GOT3 (cell line): ENCODE measurements at places on chromosomes 2 and 18.

DNA sequence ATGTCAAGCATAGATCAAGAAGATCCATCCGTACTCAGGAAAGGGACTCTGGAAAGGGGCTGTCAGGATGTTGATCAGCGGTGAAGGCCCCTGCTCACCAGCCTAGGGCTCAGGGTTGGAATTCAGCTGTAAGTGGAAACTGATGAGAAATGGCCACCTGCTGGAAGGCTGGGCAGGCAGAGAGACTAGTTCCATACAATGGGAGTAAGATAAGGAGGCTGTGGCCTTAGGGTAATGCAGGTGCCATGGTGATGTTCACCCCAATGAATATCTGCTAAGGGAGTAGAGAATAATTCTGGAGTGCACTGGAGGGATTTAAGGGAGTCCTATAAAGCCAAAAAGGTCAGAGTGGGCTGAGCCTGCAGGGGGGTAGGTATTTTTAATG is 256.6 kb downstream of the CYRIA start:
- no peak for DNase-seq

DNA sequence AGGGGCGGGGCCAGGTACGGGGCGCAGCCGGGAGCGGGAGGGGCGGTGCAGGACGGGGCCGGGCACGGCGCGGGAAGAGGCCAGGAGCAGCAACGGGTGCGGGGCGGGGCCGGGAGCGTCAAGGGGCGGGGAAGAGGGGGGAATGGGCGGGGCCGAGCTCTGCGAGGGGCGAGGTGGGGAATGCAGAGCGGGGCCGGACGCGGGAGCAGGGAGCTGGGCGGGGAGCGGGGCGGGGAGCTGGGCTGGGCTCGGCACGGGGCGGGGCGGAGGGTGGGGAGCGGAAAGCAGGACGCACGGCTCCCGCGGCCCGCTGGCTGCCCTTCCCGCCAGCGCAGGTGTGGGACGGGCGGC is at the start of gene IMPA2:
TSS of gene IMPA2 (plus strand) at position 316 of the 351 bp plus-strand sequence. CDS start 163 bp downstream, outside the sequence.
- DNase-seq: no peak

- DNase-seq: no peak
Measured at GRCh38 chr2:47558116-47558767, 155.3 kb downstream of the MSH2 start.

GRCh38 chr2:30346471-30347169 is 100.4 kb upstream of the LCLAT1 start:
- no peak for DNase-seq

DNA sequence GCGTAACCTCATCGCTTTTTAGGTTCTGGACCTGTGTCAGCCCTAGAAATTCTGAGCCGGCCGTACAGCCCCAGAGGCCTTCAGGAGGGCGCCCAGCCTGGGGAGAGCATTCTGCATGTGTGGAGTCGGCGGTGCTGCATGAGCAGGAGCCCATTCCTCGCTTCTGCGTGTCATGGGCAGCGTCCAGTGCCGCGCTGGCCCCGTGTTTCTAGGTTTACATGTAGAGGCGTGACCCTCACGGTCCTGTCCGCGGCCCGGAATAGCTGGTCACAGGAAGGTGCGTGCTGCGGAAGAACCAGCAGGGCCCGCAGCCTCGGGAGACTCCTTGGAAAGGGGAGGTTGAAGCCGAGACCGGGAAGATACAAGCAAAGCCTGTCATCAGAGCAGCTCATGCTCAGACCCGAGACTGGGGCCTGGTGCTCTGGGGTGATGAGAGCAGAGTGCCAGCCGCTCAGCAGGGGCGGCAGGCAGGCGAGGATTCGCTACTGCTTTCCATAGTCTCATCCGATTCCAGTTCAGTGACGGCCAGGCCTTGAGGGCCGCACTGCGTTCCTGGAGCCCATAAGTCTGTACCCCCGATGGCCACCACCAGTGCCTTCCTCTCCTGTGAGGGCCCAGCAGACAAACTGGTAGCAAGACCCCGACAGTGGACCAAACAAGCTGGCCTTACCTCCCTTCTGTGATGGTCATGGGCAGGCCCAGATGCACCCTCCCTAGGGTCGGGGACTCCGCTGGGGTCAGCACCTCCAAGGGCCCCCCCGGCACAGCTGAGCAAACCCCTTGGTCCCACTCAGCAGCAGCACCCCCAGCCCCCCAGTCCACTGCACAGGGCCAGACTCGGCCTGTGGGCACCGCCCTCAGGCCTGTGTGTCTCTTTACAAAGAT is 15.6 kb upstream of the NFATC1 start:
- DNase-seq: no peak

GRCh38 chr2:38265461-38265860 is 111.6 kb downstream of the ATL2 start:
- DNase-seq: no peak

- DNase-seq: no peak
Measured at GRCh38 chr2:136363900-136364299, 246.0 kb upstream of the CXCR4 start.

DNA sequence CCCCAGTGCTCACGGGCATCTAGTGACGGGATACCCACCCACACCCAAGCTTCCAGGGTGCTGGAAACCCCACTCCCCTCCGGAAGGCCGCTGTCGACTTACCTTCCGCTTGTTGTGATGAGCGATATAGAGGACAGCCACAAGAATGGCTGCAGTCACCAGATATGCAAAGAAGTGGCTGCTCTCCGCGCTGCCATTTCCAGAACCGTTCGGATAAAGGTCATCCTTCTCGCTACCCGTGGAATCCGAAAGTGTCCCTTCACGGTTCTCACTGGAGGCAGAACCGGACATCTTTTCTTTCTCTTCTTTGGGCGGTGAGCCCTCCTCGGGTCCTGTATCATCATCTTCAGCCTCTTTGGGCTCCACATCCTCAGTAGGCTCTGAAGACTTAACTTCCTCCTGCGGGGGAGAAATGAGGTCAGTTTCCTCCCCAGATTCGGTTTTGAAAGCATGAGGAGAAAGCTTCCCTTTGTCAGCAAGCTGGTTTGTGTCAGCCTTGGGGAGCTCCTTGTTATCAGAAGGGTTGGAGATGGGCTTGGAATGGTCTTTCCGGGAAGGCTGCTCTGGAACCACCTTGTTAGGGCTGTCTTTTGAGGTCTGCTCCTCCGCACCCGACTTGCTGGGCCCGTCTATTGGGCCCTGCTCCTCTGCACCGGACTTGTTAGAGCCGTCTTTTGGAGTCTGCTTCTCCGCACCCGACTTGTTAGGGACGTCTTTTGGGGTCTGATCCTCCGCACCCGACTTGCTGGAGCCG is 1.2 kb downstream of the TGOLN2 start:
- DNase-seq: no peak

DNA sequence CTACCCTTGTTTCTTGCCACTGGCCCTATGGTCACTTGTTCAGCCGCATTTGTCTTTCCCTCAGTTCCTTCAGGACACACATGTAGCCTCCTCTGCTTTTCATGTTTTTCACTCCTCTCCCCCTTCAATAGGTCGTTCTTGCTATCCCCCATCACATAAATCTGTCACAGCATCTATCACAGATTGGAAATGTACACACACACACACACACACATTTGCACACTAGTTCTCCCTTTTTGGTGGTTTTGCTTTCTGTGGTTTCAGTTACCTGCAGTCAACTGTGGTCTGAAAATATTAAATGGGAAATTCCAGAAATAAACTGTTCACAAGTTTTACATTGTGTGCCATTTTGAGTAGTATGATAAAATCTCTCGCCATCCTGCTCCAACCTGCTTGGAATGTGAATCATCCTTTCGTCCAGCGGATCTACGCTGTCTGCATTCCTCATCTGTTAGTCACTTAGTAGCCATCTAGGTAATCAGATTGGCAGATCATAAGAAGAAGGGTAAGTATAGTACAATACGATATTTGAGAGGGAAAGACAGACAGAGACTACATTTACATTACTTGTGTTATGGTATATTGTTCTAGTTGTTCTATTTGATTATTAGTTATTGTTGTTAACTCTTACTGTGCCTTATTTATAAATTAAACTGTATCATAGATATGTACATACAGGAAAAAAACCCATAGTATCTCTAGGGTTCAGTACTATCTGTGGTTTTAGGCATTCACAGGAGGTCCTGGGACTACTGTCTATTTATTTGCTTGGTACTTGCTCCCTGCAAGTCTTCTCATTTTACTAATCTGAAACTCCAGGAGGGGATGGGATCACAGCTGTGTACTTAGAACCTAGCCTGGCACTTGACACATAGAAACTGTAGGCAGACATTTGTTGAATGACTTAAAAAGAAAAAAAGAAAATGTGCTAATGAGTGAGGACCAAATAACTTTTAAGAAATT is 86.1 kb upstream of the PNPT1 start:
- no peak for DNase-seq

- DNase-seq: no peak
Measured at GRCh38 chr2:9655441-9656269, 24.9 kb upstream of the YWHAQ start.

DNA sequence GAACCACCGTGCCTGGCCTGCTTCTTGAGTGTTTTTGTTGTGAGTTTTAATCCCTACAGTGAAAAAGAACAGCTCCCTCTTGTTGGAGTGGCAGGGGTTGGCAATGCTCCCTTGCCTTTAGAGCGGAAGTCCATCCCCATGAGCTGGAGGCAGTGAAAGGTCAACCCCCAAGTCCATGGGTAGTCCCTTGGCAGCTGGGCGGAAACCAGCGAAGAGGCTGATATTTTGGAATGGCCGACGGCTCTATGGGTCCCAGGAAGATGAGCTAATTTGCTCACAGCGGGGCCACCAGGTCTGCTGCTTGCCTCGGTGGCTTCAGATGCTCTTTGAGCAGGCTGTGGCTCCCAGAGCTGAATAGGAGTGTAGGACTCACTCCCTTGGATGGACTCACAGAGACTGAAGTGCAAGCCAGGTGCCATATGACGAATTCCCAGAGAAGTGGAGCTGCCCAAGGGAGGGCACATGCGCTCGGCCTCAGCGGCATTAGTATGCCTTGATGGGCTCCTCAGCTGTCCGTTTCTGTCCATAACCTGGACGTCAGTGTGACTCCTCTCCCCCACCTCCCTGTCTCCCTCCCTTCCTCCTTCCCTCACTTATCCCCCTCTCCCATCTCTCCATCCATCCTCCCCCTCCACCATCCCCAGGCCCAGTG is 25.4 kb upstream of the RHOB start:
- no peak for DNase-seq

- no peak for DNase-seq
Measured at GRCh38 chr18:36247036-36247435, 50.5 kb upstream of the FHOD3 start.

- no peak for DNase-seq
Measured at GRCh38 chr2:71669058-71669456, 215.7 kb downstream of the DYSF start.

- DNase-seq: no peak
Measured at GRCh38 chr2:149421791-149422190, 91.4 kb downstream of the LYPD6 start.

DNA sequence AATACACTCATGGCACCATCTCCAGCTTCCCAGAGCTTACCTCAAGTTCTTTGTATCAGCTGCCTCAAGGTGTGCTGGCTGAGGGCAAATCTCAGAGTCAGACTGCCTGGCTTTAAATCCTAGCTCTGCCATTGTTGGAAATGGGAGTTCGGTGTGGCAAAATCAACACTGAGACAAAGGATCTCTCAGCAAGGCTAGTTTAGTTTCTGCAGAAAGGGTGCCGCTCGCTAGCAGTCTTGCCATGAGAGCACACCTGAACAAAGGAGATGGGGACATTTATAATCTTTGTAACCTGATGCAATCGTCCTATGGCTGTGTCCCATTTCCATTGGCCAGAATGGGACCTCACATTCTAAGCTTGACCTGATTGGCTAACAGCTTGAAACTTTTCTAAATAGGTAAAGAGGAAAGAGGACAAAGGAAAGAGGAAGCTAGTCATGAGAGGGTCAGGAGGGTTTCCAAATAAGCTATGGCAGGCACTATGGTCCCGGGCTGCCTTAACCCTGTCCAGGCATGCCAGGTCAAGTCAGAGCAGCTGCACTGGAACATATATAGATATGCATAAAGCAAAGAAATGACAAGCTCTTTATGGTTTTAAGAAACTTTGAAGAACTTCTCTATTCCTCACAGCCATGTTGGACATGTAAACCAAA is 4.3 kb upstream of the UBE2F start:
- no peak for DNase-seq

DNA sequence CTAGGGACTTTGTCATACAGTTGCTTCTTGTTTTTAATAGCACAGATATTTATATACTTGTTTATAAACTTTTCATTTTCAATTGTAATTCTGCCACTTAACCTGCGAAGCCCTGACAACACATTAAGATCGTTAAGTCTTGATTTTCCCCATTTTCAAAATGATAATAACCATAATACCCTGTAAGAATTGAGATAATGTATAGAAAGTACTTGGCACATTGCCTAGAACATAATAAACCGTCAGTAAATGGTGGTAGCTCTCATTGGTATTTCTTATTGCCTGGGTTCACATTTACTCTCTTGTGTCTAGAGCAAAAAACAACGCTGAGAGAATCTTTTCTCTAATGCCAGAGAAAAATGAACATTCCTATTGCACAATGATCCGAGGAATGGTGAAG is 18.6 kb downstream of the PTCD3 start:
- DNase-seq: no peak

DNA sequence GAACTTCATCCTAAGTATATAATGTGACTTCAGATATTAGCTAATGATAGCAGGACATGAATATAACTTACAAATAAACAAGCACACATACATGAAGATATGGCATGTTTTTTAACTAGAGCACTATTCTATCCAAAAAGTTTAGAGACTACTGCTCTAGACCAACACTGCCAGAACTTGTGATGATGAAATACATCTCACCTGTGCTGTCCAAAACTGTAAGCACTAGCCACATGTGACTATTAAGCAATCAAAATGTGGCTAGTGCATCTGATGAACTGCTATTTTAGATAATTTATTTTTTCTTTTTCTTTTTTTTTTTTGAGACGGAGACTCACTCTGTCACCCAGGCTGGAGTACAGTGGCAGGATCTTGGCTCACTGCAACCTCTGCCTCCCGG is 7.1 kb downstream of the AAK1 start:
- DNase-seq: no peak

- DNase-seq: no peak
Measured at GRCh38 chr2:22934747-22935146, 450.2 kb upstream of the KLHL29 start.

- no peak for DNase-seq
Measured at GRCh38 chr2:192888109-192888508, 693.4 kb upstream of the TMEFF2 start.

GRCh38 chr2:33129263-33130053 is 182.7 kb downstream of the LTBP1 start:
- DNase-seq: no peak

DNA sequence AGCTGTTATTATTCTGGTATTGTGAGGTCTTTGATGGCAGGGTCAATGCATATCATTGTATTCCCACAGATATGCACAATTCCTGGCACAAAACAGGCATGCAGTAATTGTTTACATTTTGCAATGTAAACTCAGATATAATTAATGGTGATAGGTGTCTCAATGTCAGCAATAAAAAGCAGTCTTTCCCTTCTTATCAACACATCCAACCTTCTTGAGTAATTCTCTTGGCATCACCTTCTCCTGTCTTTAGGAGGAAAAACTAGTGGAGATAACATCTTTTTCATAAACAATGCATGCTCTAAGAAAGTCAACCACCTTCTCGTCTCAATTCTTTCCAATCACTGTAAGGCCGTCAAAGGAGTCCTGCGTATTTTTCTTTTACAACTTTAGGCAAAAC is 313.3 kb upstream of the GULP1 start:
- no peak for DNase-seq
